ENCODE measurements at places on chromosomes 1 and 21.

DNA sequence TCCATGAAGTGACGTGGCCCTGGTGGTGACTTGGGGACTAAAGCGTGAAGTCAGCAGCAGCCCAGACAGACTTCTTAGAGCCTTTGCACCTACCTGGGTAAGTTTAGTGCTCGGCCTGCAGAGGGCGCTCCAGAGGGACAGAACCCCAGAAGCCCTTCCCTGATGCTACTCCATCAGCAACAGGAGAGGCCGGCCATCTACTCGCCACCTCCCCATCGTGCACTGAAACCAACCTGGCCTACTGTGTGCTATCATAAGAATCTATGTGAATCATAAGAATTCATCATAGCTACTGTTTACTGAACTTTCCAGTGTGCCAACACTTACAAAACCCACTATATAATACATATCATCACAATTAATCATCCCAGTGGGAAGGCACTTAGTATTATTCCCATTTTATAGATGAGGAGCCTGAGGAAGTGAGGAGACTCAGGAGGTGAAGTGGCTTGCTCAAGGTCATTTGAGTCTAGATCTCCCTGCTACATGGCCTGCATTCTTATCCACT is 7.9 kb upstream of the EDN2 start:
- no peak for DNase-seq

- DNase-seq, result no peak
These were observed 1.6 kb upstream of the C1orf159 start for GRCh38 chr1:1117469-1117831.

DNA sequence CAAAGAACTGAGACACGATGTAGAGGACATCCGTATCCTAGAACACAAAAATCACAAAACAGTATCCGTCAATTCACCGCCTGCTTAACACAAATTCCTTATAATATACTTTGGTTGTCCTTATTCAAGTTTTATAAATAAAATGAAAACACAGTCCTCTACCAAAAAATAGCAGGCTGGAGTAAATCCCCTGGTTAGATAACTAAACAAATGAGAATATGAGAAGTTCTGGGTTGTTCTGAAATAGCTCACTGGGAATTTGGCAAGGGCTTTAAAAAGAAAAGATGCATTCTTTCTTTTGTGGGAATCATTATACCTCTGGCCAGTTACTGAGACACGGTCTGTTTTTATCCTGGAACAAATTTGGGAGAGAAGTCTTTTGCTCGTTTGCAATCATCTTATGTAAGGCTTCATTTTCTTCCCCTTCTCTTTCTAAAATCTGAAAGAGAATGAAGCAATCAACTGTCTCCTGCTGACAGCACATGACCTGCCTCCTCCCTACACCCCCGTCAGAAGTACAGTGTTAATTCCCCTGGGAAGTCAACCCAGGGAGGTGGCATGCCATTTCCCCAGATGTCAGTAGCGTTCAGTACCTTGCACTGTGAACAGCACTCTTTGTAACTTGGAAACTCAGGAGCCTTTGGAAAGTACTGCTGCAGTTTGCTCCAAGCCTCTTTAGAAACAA is 37.1 kb upstream of the RAP1GAP start:
- no peak for DNase-seq

GRCh38 chr1:3975903-3976630 is 76.0 kb upstream of the C1orf174 start:
- no peak for DNase-seq

DNA sequence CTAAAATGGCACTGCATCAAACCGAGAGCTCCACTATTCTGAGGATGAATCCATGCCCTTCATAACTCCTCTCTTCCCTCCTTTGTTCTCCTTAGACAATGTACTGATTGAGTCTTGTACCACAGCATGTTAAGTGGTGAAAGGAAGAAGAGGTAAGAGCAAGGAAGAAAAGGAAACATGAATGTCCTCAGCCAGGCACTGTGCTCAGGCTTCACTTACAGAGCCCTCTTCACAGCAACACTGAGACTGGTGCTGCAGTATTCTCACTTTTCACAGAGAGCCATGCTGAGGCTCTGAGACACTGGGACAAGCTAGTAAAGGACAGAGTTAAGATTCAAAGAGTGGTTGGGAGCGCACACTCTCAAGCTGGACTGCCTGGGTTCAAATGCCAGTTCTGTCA is 143.5 kb downstream of the AKT3 start:
- no peak for DNase-seq

DNA sequence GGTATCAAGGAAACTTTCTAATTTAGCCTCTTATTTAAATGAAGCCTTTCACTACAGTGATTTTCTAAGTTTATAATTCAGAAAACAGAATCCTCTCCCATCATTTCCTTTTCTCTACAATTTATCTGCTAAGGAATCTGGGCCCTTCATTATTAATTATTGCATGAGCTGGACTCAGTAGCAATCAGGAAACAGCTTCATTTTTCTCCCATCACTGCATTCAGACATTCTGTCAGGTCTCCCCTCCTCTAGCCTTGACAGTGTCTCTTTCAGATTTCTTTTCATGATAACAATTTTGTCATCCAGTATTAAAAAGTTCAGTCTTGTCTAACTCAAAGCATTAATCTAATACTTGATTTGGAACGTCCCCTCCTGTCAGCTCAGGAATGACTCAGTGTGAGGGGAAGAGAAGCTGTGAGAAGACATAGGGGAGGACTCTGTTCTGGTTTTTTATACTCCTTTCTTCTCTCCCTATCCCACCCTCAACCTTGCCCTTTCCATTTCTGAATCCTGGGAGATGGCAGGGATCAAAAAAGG is 28.1 kb downstream of the SLC44A5 start:
- no peak for DNase-seq

DNA sequence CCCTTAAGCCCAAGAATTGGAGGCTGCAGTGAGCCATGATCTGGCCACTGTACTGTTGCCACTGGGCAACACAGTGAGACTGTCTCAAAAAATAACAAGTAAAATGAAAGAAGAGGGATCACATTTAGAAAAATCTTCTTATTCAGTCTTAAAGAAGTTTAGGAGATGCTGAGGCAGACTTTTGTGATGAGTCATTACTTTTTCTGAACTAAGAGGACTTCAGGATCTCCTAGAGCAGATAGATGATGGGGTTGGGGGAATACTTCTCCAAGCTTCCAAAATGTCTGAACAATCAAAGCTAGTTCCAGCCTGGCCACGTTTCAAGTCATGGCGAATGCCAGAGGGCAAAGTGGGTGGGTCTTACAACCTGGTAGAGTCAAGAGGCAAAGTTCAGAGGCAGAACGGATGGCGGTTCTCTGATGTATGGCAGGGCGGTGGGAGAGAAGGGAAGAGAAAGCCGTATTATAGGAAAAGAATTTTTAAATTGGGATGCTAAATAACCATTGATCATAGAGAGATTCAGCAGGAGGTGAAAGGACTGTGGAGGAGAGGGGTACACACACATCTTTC is 2.1 kb upstream of the CIART start:
- no peak for DNase-seq

DNA sequence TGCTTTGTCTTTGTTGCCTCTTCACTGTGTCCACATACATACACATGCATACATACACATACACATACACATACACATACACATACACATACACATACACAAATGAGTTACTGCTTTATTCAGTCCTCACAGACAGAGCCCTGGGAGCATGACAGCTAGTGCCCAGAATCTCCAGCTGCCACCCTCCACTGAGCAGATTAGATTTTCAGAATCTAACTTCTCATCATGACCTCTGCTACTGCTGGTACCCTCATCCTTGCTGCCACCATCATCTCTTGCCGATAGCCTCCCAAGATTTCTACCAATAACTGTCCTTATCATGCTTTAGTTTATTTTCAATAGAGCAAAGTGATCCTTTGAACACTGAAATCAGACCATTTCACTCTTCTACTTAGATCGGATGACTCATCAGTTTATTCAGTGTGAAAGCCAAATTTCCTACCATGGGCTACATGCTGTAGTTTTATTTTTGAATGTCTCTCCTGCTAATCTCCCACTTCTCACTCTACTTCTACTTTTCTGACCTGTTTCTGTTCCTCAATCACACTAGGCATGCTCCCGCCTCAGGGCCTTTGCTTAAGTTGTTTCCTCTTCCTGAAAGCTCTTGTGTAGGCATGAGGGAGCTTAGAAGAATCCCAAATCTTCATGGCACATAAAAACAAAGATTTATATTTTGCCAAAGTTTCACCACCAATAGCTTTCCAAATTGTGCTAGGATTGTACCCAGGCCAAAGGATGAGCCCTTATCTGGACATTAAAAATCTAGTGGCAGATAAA is 43.0 kb downstream of the ATP6V1G3 start:
- no peak for DNase-seq
